ENCODE measurements at places on chromosomes 1 and 21.

DNA sequence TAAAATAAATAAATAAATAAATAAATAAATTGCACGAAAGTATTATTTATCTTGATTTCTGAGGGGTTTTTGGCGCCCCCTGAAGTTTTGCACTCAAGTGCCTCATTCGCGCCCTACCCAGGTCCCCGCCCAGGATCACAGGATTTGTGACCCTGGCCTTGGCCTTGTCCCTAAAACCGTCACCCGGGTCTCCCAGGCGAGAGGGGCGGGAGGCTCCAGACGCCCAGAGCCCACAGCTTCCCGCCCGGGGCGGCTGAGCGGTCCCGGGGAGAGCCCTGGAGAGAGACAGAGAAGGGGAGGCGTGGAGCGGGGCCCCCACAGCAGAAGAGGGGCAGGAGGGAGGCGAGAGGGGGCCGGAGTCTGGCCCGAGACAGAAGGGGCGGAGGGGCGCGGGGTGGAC, 91.8 kb upstream of the CASZ1 start:
- DNase-seq: no peak
- H3K27me3 ChIP-seq: peaks cover 40% of the 10 kb centered on the region
- H3K36me3 ChIP-seq: no peaks in the 10 kb centered on the region
- H3K4me3 ChIP-seq: no peak overlapping the region
- no peak overlapping the region for H3K27ac ChIP-seq
- H3K4me1 ChIP-seq: peaks cover 4% of the 10 kb centered on the region

GRCh38 chr1:201772178-201772577, 56.8 kb upstream of the IPO9 start:
- H3K4me1 ChIP-seq: no peaks in the 10 kb centered on the region
- no peak for DNase-seq
- H3K36me3 ChIP-seq: no peaks in the 10 kb centered on the region
- no peak overlapping the region for H3K27ac ChIP-seq
- H3K27me3 ChIP-seq: no peaks in the 10 kb centered on the region

DNA sequence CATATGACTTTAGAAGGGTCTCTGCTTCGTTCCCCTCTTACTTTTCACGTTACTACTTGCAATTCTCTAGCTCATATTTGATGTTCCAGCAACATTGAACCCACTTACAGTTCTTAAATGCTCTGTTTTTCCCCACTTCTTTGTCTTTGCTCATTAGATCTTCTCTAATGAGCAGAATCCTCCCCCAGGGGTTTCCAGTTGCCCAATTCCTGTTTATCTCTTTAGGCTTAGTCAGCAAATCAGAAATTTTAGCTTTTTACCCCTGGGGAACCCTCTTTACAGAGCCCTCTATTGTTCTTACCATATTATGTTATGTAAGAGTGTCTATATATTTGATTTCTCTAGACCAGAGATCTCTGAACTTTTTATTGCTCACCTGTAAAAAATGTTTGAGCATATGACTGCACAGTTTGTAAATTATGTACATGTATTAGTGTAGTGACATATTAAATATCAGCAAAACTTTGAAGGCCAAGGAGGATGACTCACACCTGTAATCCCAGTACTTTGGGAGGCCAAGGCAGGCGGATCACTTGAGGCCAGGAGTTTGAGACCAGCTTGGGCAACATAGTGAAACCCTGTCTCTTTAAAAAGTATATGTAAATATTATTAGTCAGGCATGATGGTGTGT, 71.4 kb downstream of the FNBP1L start:
- no peak overlapping the region for H3K27ac ChIP-seq
- no peak for DNase-seq
- peaks cover 6% of the 10 kb centered on the region for H3K4me1 ChIP-seq
- no peak overlapping the region for H3K4me3 ChIP-seq
- H3K36me3 ChIP-seq: no peaks in the 10 kb centered on the region
- no peaks in the 10 kb centered on the region for H3K27me3 ChIP-seq

- no peak overlapping the region for H3K4me3 ChIP-seq
- no peaks in the 10 kb centered on the region for H3K27me3 ChIP-seq
- H3K36me3 ChIP-seq: no peaks in the 10 kb centered on the region
- peak; percentile 75 for DNase-seq
- no peaks in the 10 kb centered on the region for H3K4me1 ChIP-seq
Observed at GRCh38 chr21:43021756-43022600, 47.6 kb downstream of the PKNOX1 start.

GRCh38 chr1:24454673-24455072, 39.1 kb downstream of the NIPAL3 start:
- no peak for DNase-seq
- H3K36me3 ChIP-seq: peaks cover 94% of the 10 kb centered on the region
- no peak overlapping the region for H3K4me3 ChIP-seq
- H3K4me1 ChIP-seq: no peaks in the 10 kb centered on the region
- H3K27ac ChIP-seq: no peak overlapping the region

- H3K27me3 ChIP-seq: no peaks in the 10 kb centered on the region
- no peaks in the 10 kb centered on the region for H3K36me3 ChIP-seq
- H3K4me1 ChIP-seq: no peaks in the 10 kb centered on the region
- peak; percentile 93 for DNase-seq
- H3K4me3 ChIP-seq: no peak overlapping the region
Observed at GRCh38 chr1:56074007-56074651, 505.2 kb downstream of the PLPP3 start.

- no peak overlapping the region for H3K27ac ChIP-seq
- no peak for DNase-seq
- no peaks in the 10 kb centered on the region for H3K36me3 ChIP-seq
- H3K27me3 ChIP-seq: no peaks in the 10 kb centered on the region
Observed at GRCh38 chr1:243213045-243213787, 41.9 kb downstream of the CEP170 start.

- no peaks in the 10 kb centered on the region for H3K27me3 ChIP-seq
- H3K4me1 ChIP-seq: peaks cover 32% of the 10 kb centered on the region
- peak; percentile 85 for DNase-seq
- peak overlapping the region; percentile 40 for H3K4me3 ChIP-seq
- peak overlapping the region; percentile 79 for H3K27ac ChIP-seq
Observed at GRCh38 chr1:1782399-1783221, 4.3 kb upstream of the NADK start.

DNA sequence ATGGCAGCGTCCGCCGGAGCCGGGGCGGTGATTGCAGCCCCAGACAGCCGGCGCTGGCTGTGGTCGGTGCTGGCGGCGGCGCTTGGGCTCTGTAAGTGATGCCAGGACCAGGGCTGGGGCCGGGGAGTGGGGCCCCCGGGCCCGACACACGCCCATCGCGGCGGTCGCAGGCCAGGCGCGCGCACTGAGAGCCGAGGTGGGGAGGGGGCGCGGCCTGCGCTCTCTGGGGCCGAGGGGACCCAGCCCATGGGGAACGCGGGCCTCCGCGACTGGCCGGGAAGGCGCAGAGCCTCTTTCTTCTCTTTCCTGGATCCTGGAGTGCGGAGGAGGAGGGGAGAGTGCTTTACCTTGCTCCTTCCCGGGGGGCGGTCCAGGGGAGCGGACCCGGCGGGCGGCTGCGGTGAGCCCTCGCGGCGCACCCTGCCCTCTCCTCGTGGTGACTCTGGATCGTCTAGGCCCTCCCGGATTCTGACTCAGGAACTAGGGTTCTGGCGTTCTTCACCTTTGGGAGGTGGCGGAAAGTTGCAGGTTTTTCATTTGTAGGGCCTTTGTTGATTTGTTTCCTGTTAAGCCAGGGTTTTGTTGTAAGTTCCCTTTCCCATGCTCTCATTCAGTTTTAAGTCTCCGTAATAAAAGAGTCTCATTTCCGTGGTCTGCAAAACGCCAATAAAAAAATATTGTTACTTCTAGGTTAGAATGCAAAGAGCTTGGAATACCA, 529 bp downstream of the MPZL1 start:
- no peak for DNase-seq
- no peaks in the 10 kb centered on the region for H3K36me3 ChIP-seq
- H3K4me3 ChIP-seq: peak overlapping the region; percentile 97
- H3K27me3 ChIP-seq: no peaks in the 10 kb centered on the region
- peaks cover 48% of the 10 kb centered on the region for H3K4me1 ChIP-seq
- peak overlapping the region; percentile 92 for H3K27ac ChIP-seq

- H3K27ac ChIP-seq: no peak overlapping the region
- H3K36me3 ChIP-seq: no peaks in the 10 kb centered on the region
- DNase-seq: peak; percentile 55
- no peak overlapping the region for H3K4me3 ChIP-seq
- H3K27me3 ChIP-seq: peaks cover 6% of the 10 kb centered on the region
Observed at GRCh38 chr1:204350857-204351573, 8.7 kb downstream of the PLEKHA6 start.

- H3K4me3 ChIP-seq: peak overlapping the region; percentile 71
- peaks cover 11% of the 10 kb centered on the region for H3K4me1 ChIP-seq
- no peaks in the 10 kb centered on the region for H3K36me3 ChIP-seq
- no peaks in the 10 kb centered on the region for H3K27me3 ChIP-seq
- DNase-seq: peak; percentile 87
Observed at GRCh38 chr1:147669469-147670318, 630 bp downstream of the ACP6 start.

GRCh38 chr1:226685196-226685820, 53.8 kb downstream of the ITPKB start:
- no peaks in the 10 kb centered on the region for H3K27me3 ChIP-seq
- H3K4me3 ChIP-seq: no peak overlapping the region
- H3K36me3 ChIP-seq: no peaks in the 10 kb centered on the region
- peaks cover 70% of the 10 kb centered on the region for H3K4me1 ChIP-seq

- H3K27me3 ChIP-seq: peaks cover 6% of the 10 kb centered on the region
- H3K4me1 ChIP-seq: no peaks in the 10 kb centered on the region
Observed at GRCh38 chr1:160973491-160973890, 18.9 kb upstream of the ITLN2 start.

DNA sequence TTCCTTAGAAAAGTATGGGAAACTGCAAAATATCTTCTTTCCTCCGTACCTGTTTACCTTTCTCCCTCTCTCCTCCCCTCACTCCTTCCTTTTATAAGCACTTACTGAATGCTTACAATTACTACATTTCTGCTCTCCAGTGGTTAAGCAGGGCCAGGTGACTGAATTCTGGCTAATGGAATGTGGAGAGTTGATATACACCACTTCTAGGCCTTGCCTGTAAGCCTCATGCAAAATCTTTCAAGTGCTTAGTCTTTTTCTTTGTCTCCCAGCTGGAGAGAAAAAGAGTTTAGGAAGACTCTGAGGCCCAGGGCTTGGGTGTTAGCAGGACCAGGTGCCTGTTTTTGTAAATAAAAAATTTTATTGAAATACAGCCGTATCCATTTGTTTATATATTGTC, 77.7 kb upstream of the CACNA1E start:
- H3K27me3 ChIP-seq: no peaks in the 10 kb centered on the region
- H3K4me1 ChIP-seq: no peaks in the 10 kb centered on the region
- no peak for DNase-seq
- no peaks in the 10 kb centered on the region for H3K36me3 ChIP-seq

- no peaks in the 10 kb centered on the region for H3K27me3 ChIP-seq
- H3K27ac ChIP-seq: no peak overlapping the region
- no peak overlapping the region for H3K4me3 ChIP-seq
- peaks cover 100% of the 10 kb centered on the region for H3K36me3 ChIP-seq
Observed at GRCh38 chr1:110053552-110054428, 16.7 kb downstream of the ALX3 start.

- H3K27me3 ChIP-seq: no peaks in the 10 kb centered on the region
- H3K4me3 ChIP-seq: no peak overlapping the region
- no peak overlapping the region for H3K27ac ChIP-seq
- H3K36me3 ChIP-seq: no peaks in the 10 kb centered on the region
Observed at GRCh38 chr1:205376739-205377138, 20.0 kb upstream of the KLHDC8A start.

DNA sequence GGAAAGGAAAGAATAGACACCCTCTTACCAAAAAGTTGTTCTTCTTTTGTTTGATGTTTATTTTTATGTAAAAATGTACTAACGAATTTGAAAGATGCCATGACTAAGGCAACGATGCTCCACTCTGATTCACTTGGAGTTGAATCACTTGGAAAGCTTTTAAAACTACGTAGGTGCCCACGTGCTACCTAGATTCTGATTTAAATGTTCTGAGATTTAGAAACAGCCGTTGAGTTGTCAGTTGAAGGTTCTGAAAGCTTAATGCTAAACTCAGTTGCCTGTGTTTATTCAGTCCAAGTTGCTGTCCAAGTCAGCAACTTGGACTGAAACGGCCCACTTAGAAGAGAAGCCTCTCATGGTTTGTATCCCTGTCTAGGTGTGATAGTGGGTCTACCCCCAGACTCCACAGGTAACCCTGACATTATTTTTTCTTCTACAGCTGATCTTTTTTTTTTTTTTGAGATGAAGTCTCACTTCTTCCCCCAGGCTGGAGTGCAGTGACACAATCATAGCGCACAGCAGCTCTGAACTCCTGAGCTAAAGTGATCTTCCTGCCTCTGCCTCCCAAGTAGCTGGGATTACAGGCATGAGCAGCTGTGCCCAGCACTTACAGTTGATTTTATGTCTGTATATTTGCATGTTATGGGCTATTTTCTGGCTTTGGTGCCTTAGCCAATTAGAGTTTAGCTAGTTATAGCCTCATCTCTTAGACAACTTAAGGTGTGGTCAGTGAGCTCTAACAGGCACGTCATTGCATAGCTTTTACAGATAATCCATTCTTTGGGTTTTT, 1.4 kb upstream of the VAMP4 start:
- peak overlapping the region; percentile 95 for H3K4me3 ChIP-seq
- H3K27ac ChIP-seq: peak overlapping the region; percentile 98
- H3K27me3 ChIP-seq: no peaks in the 10 kb centered on the region
- DNase-seq: peak; percentile 34
- peaks cover 57% of the 10 kb centered on the region for H3K4me1 ChIP-seq

- H3K27ac ChIP-seq: no peak overlapping the region
- DNase-seq: no peak
- no peaks in the 10 kb centered on the region for H3K36me3 ChIP-seq
- no peaks in the 10 kb centered on the region for H3K4me1 ChIP-seq
- peaks cover 40% of the 10 kb centered on the region for H3K27me3 ChIP-seq
Observed at GRCh38 chr1:90761781-90762589, 44.9 kb upstream of the BARHL2 start.

- H3K27me3 ChIP-seq: no peaks in the 10 kb centered on the region
- H3K4me1 ChIP-seq: peaks cover 92% of the 10 kb centered on the region
Observed at GRCh38 chr1:27481994-27482620, 7.9 kb downstream of the WASF2 start.

GRCh38 chr1:15501208-15502032, 22.6 kb downstream of the CASP9 start:
- no peaks in the 10 kb centered on the region for H3K4me1 ChIP-seq
- H3K27ac ChIP-seq: no peak overlapping the region
- no peaks in the 10 kb centered on the region for H3K27me3 ChIP-seq
- no peak for DNase-seq
- no peaks in the 10 kb centered on the region for H3K36me3 ChIP-seq

DNA sequence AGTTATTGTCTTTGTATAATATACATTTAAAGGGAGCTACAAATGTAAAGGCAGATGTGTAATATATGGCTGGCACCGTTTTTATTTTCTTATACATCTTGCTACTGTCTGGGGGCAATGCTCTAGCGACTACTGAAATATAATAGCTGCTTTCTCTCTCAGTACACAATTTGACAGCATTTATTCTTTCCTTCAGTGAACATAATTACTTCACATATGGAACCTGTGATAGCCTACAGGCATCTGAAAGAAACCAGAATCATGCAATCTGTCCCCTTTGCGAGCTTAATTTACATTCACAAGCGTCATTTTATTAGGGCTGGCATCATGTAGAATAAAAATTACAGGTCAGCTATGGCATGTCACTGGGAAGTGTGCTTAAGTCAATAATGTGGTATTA, 557.5 kb upstream of the PTBP2 start:
- H3K4me3 ChIP-seq: no peak overlapping the region
- H3K36me3 ChIP-seq: no peaks in the 10 kb centered on the region
- no peak for DNase-seq
- H3K27me3 ChIP-seq: no peaks in the 10 kb centered on the region

Measured in left lung (tissue), 14 donors.